ENCODE measurements at places on chromosomes 16 and 17.

DNA sequence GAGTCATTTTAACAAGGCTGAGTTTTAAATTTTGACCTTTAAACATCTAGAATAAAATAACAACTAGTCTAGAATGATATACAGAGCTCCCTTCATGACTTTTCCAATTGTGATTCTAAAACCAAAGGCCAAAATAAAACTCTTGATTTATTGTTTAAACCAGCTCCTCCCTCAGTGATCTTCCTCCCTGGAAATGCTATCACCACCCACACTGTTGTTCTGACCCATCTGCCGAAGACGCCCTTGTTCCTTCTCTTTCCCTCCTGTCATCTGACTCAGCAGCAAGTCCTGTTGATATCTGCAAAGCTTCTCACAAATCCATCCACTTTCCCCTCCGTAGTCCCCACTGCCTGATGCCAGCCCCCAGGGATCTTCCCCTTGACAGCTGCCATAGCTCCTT is 231.6 kb upstream of the DYNLRB2 start:
- no peak for DNase-seq

GRCh38 chr17:79242393-79242792 is 167.8 kb downstream of the ENGASE start:
- DNase-seq: no peak

DNA sequence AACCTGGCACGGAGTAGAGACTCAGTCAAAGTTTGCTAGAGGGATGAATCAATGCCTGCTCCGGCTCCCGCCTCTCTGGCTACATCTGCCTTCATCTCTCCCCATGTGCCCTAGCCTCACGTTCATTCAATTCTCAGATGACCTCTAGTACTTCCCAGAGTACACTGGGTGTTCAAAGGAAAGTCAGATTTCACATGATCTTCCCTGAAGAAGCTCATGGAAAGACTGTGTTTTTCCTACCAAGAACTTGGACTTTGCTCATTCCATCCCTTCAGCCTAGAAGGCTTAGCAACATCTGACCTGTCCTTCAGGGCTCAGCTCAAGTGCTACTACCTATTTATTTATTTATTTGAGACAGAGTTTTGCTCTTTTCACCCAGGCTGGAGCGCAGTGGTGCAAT is 11.1 kb upstream of the TNK1 start:
- no peak for DNase-seq

GRCh38 chr17:6548578-6549330 is 7.6 kb downstream of the PITPNM3 start:
- no peak for DNase-seq

DNA sequence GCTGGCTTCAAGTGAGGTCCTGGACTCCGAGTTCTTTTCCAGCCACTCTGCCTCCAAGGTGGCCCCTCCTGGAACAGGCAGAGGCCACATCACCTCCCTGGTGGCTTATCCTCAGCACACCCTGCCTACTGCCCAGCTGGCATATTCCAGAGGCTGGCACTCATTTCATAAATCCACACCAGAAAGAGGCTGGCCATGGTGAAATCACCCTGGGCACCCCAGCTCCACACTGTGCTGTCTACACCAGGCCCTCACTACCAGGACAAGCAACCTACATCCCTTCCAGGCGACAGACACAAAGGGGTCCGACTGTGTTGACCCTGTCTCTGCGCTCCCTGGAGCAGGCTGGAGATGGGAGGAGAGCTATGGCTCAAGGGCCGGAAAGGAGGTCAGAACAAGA is 100.2 kb downstream of the C16orf78 start:
- DNase-seq: no peak

DNA sequence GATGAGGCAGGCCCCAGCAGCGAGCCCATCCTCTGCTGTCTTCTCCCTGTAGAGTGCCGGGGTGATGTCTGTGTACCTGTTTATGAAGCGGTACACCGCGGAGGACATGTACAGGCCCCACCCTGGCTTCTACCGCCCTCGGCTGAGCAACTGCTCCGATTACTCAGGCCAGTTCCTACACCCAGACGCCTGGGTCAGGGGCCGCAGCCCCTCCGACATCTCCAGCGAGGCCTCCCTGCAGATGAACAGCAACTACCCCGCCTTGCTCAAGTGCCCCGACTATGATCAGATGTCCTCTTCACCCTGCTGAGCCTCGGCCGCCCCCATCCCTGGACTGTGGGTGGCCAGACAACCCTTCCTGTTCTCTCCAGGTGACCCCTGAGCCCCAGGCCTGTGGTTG is 50.0 kb downstream of the CACNG5 start:
- no peak for DNase-seq

- DNase-seq: no peak
These were observed 12.6 kb upstream of the CLTC start for GRCh38 chr17:59607061-59607460.

- DNase-seq: no peak
These were observed 2.6 kb downstream of the CAMKK1 start for GRCh38 chr17:3890082-3890877.

- no peak for DNase-seq
These were observed 8.9 kb upstream of the WSCD1 start for GRCh38 chr17:6061290-6061689.

DNA sequence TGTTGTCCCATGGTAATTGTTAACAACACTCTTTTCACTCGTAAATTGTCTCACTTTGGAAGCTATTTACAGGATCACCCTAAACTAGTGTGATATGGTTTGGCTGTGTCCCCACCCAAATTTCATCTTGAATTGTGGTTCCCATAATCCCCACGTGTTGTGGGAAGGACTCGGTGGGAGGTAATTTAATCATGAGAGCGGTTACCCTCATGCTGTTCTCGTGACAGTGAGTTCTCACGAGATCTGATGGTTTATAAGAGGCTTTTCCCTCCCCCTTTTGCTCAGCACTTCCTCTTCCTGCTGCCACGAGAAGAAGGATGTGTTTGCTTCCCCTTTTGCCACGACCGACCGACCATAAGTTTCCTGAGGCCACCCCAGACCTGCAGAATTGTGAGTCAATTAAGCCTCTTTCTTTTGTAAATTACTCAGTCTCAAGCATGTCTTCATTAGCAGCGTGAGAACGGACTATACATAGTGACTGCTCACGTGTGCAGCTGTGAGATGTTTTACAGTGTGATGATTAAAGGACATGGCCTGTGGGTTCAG is 34.4 kb downstream of the DNAH3 start:
- peak; percentile 2 for DNase-seq

GRCh38 chr16:55565086-55565485 is 1.4 kb upstream of the CAPNS2 start:
- DNase-seq: no peak

DNA sequence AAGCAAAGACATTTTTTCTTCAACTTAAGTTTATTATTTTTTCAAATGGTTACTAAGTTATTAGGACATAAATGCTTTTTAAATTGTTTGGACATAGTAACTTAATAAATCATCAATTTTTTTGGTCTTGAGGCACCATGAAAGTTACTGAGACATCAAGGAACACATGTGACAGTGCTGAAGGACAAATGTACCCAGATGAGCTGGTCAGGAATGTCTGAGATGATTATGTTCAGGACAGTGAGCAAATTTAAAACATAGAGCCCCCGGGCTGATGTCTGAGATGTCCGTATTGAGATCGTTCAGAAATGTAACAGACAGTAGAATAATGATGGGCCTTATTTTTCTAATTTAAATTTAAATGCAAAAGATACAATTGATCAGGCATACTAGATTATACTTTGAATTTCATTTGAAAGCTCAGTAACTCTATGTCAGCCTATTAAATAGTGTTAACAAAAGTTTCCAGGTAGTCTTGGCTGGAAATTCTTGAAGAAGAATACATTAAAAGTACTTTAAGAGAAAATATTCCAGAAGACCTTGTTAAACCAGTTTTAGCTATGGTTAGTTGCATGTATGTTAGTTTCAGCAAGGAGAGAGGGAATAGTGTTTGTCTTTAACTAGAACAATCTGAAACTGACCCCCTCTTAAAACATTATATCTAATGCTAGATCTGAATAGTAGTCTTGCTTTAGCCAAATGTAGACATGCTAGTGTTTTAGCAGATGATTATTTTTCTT is 36.4 kb downstream of the SEC14L1 start:
- DNase-seq: no peak

DNA sequence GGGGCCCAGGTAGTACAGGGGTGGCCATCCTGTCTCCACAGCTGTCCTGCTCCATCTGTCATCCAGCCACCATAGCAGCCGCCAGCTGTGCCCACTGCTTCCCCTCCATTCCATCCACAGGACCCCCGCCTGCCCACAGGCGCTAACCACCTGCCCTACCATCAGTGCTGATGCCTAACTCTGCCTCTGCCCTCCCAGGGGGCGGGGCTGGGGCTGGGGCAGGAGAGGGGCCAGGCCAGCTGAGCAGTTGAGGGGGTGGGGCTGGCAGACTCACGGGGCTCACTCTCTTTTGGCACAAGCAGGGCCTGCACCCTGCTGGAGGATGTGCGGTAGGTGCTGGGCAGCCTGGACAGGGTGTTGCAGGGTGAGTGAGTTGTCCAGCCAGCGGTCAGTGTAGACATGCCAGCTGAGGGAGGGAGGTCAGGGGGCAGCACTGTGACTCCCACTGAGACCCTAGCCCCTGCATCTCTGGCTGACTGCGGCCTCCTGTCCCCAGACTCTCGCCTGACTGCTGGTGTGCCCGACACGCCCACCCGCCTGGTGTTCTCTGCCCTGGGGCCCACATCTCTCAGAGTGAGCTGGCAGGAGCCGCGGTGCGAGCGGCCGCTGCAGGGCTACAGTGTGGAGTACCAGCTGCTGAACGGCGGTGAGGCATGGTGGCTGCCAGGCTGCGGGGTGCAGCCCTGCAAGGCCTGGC is 9.6 kb downstream of the GALK1 start:
- no peak for DNase-seq

- no peak for DNase-seq
These were observed 129.8 kb downstream of the ZNF423 start for GRCh38 chr16:49726155-49726554.

DNA sequence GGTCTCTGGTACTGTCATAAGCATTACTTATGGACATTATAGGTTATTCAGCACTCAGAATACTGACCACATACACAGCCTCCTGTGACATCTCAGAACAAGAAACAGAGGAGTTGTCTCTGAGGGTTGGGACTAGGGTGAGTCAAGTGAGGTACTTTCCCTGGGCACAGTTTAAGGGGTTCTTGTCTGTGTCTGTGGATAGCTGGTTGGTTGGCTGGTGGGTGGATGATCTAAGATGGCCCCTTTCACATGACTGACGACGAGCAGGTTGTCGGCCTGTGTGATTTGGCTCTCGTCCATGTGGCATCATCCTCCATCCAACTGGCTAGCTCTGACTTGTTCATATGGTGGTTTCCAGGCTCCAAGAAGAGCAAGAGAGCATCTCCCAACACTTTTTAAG is 163.9 kb downstream of the PRKCB start:
- peak; percentile 55 for DNase-seq

GRCh38 chr16:78075800-78076199 is 23.7 kb upstream of the WWOX start:
- no peak for DNase-seq

- peak; percentile 19 for DNase-seq
These were observed 5.0 kb downstream of the CX3CL1 start for GRCh38 chr16:57377080-57377841.

DNA sequence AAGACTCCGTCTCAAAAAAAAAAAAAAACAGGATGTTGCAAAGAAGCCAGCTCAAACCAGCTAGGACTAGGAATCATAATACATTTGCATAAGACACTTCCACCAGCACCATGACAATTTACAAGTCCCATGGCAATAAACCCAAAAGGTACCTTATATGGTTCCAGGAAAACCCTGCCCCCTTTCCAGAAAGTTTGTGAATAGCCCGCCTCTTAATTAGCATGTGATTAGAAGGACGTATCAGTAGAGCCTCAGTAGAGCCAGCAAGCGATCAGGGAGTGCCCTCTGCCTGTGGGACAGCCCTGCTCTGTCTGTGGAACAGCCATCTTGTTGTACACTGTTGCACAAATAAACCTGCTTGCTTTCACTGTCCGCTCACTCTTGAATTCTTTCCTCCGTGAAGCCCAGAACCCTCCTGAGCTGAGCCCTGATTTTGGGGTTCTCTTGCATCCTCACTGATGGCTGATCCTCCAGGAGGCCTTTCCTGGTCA is 14.0 kb downstream of the NUPR1 start:
- no peak for DNase-seq

DNA sequence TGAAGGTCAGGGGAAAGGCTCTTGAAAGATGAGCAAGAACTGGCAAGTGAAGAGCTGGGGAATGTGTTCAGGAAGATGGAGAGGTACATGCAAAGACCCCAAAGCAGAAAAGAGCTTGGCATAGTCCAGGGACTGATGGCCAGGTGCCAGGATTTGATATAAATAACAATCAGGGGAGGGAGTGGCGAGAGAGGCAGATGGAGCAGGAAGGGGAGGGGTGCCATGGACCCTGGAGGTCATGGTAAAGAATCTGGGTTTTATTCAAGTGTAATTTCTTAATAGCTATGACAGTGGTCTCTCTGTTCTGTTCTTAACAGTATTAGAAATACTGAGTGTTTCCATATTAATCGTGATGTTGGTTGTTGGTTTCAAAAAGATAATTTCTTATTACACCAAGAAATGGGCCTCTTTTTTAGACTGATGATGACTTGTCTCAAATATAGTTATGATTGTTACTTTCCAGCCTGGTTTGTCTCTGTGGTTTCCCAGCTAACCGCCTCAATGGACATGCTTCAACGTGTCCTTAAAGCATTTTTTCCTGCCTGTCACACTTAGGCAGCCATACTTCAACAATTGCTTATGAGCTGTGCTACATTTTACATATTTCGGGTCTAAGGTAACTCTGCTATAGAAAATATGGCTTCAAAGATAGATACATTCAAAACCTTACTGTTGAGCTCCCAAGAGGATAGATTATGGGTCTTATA is 49.4 kb downstream of the MYH10 start:
- no peak for DNase-seq

DNA sequence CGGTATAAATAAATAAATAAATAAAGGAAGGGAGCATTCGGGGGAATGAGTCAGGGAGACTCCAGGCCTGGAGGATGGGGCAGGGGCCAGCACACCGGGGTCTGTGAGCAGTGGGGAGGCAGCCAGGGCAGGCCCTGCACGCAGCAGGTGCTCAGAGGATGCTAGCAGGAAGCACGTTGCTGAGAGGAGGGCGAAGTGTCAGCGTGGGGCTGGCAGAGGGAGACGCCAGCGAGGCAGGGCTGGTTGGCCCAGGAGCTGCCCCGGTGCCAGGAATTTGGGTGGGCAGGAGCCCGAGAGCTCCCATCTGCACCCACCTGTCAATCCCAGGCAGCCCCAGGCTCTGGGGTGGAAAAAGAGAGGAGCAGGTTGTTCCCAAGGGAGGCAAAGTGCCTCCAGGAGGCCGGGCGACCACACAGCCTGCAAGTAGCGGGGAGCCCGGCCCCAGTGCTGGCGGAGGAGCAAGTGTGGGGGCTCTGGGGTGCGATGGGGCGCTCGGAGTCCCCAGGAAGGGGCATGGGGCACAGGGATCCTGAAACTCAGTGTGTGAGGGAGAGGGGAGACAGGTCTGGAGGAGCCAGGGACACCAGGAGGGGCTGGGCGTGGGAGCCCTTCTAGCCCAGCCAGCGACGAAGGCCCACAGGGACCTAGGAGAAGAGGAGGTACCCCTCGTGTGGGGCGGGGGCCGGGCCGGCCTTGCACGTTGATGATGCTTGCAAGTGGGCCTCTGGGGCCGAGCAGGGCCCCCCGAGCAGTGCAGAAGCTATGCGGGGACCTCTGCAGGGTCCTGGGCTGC is 28.0 kb downstream of the SOX8 start:
- no peak for DNase-seq

Measured in stimulated activated CD4-positive, alpha-beta T cell treated with anti-CD3 and anti-CD28 coated beads, Interleukin-2, amount 100 ng/mL, for 48 hours (primary cell).